CD4-positive, alpha-beta T cell (primary cell): ENCODE measurements at places on chromosomes 3 and 15.

- DNase-seq: no peak
Measured at GRCh38 chr3:98817547-98818041, 54.5 kb downstream of the ST3GAL6 start.

- DNase-seq: no peak
Measured at GRCh38 chr15:64566629-64567427, 106.5 kb downstream of the ZNF609 start.

GRCh38 chr3:148789906-148790305, 37.7 kb upstream of the CPB1 start:
- DNase-seq: no peak

DNA sequence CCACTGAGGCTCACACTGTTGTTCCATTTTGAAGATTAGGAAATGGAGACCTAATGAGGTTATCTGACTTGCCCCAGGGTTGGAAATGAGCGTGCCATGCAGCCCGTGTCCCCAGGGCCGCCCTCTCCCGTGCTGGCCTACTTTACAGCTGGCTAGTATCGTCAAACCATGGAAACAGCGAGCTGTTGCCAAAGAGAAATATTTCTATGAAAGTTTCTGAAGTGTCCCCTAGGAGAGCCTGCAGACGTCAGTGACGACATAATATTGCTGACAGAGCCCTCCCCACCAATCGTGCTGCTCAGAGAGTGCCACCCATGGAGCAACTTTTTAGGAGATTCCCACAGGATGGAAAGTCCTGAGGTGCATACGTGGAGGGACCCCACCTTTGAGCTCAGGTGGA, 11.2 kb upstream of the FAM174B start:
- no peak for DNase-seq

GRCh38 chr3:70963431-70964275, 619.9 kb downstream of the FOXP1 start:
- no peak for DNase-seq

GRCh38 chr15:80183886-80184285, 31.1 kb downstream of the FAH start:
- DNase-seq: no peak

- no peak for DNase-seq
Measured at GRCh38 chr3:123618768-123619484, 34.1 kb upstream of the HACD2 start.

DNA sequence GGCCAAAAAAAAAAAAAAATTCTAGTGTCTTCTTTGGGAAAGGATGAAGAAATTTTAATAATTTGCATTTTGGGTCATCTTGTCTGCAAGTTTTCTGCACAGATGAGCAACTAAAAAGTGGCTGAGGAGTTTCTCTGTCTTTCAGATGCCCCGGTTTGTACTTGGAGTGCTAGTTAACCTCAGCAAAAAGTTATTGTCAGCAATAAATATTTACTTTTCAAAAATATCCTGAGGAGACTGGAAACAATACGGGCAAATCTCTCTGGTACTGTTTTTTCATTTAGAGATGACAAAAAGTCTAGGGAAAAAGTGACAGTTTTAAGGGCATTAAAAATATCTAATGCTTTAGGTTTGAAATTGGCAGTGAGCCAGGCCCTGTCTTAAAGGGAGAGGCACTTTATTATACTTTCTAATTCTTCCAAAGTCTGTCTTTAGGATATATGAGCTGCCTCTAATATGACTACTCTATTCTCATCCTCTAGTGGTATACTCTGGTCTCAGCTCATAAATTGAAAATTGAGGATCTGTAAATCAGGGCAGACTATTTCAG, 436.0 kb upstream of the NR2F2 start:
- no peak for DNase-seq

DNA sequence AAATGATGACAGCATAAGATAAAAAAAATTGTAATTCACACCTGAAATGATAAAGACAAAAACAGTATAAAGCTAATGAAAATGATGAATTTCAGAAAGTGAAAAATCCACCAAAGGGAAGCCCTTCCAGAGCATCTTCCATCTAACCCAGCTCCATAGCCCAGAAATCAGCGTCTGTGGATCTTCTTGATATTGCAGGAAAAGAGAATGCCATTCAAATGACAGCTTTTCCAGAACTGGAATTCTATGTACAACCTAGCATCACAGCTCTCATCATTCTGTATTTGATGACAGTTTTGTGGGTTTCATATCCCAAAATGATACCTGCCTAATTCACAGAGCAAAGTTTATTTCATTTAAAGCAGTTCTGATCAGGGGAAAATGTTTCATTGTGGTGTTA, 267.3 kb downstream of the FHIT start:
- no peak for DNase-seq

DNA sequence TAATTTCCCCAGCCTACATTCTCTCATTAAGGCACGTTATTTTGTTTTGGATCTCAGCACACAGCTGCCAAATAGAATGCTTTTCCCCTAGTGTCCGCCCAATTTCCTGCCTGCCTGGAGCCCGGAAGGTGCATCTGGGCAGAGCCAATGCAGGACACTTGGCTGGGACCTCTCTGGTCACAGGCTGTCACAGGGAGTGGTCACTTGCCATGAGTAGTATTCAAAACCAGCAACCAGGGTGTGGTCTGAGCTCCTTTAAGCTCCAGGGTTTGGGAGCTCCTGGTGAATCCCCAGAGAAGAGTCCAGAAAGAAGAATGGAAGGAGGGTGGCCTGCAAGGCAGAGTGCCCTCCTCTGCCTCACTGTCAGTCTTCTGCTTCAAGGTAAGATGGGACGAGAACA, at the start of gene HTR3C:
TSS of gene HTR3C (plus strand) at position 281 of the 400 bp plus-strand sequence. CDS start at position 315, 34 bp downstream.
- DNase-seq: no peak

DNA sequence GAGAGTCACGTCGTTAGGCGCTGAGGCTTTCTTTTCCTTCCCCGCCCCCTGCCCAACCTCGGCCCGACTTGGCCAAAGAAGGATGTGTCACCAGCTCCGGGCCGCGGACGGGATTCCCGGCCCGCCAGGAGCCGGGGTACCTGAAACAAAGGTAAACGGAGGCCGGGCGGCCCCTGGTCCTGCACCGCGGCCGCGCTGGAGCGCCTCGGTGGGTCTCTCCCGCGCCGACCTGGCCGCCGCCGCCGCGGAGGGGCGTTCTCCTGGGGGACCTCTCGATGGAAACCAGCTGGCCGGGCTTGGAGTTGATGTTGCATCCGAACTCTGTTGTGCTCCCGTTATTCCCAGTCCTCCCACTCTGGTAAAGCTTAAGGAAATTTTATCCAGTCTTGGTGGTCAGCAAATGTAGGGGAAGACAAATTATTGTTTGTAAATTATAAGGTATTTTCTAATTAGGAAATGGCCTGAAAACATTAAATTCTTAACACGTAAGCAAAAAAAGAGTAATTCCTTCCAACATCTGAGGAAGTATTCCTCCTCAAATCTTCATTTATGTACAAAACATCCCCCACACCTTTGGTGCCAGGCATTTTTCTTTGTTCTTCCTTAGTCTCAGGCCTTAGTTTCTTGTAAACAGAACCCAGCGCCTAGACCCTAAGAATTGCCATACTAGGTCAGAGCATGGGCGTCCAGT, 888 bp downstream of the PPP2R3A start:
- no peak for DNase-seq

DNA sequence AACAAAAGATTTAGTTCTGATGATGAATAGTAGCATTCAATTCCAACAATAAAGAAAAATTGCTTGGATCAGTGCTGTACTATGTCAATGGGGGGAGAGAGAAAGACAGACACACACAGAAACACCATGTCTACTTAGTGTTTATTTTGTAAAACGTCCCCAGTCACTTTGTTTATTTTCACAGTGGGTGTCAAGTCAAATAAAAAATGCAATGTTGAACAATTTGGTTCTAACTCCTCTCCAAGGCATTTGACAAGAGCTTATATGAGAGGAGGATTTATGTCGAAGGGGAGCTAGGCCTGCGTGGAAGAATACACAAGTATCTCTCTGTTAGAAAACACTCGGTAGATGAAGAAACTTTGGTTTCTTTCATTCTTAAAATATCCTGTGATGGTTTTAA, 201.7 kb upstream of the SLC2A2 start:
- DNase-seq: no peak

DNA sequence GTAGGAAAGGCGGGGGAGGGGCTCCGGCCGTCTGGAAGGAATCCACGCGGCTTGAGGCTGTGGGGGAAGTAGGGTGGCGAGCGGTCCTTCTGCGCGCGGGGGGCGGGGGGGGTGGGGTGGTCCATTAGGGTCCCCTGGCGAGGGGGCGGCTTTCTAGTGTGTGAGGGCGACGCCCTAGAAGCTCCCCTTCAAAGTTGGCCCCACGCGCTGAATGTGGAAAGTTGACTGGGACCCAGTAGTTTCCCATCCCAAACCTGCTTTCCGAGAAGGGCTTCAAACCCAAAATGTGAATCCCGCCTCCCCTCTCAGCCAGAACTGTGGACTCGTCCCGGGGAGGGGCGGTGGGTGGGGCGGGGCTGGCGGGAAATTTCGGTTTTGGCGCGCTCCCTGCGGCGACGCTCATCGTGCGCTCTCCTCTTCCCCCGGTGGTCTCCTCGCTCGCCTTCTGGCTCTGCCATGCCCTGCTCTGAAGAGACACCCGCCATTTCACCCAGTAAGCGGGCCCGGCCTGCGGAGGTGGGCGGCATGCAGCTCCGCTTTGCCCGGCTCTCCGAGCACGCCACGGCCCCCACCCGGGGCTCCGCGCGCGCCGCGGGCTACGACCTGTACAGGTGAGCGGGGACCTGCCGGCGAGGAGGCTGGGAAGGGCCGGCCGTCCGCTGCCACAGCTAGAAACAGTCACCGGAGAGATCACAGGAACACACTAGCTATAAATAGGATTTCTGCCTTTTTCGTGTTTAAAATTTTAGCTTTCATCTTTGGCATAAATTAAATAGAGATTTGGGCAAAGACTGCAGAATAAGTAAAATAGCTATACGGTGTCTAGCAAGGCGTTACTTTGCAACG, 790 bp downstream of the DUT start:
- peak; percentile 59 for DNase-seq
